Activated naive CD4-positive, alpha-beta T cell treated with anti-CD3 and anti-CD28 coated beads, Interleukin-2, amount 50 U/mL, for 72 hours (primary cell): ENCODE measurements at places on chromosomes 2 and 18. TPM values are rescaled to one million over a fixed set of nuclear protein-coding genes. Genes with fewer than 3 reads are reported as not detected.

Gene IL18RAP
- 9.3 TPM for total RNA-seq

Gene ASXL2
- total RNA-seq = 40.2 TPM

Gene RAD51AP2
- not detected for total RNA-seq

Gene CFAP65
- total RNA-seq = not detected

Gene DPP10
- total RNA-seq = not detected

- DNase-seq = no peak
Measured at GRCh38 chr2:128591861-128592822, 273.5 kb upstream of the HS6ST1 start.

DNA sequence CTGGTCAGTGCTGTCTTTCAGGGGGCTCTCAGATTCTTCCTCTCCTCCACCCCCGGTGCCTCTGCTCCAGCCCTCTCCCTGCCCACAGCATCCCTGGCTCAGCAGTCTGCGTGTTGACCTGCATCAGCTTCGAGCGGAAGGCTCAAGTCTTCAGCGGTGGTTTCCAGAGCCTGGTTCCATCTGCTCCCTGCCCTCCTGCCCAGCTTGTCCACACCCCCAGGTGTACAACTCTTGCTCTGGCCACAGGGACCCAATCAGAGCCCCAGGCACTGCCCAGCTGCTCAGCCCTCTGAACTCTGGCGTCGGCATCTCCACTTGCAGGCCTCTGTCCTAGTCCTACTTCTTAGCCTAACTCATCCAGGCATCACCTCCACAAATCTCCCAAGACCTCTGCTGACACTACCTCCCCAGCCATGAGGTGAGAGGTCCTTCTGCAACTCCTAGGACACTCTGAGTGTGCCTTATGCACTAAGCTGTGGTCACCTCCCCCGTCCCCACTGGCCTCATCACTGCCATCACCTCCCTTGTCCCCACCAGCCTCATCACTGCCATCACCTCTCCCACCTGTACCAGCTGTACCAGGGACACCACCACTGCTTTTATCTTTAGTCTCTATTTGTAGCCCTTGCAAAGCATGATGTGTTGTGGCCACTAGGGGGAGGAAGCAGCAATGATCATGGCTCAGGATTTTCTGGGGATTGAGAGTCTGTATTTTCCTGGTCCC lies 60.9 kb downstream of the EDAR start:
- DNase-seq = peak; percentile 33

GRCh38 chr2:167293943-167294775 lies 405.9 kb downstream of the XIRP2 start:
- no peak for DNase-seq

DNA sequence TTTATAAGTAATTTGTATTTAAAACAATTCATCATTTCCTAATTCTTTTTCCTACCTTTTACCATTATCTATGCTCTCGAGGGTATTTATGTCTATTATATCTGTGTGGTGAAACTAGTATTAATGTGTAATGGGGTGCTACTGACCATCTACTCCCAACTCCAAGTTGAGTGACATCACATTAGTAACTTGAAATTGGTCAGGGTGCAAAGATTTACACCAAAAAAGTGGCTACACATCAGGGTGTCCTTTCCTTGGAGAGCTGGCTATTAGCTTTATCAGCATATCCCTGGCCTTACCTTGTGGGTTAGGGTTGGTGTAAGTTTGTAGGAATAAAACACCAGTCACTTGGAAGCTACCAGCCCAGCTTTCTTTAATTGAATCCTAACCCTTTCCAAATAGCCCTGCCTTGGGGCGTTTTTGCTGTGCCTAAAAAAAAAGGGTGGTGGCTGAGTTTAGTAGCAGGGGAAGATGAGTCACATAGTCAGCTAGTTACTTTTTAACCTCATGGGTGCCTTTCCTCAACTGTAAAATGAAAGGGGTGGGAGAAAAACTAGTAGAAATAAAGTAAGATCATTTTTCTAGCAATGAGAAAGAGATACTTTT lies 14.0 kb downstream of the ANXA4 start:
- no peak for DNase-seq

DNA sequence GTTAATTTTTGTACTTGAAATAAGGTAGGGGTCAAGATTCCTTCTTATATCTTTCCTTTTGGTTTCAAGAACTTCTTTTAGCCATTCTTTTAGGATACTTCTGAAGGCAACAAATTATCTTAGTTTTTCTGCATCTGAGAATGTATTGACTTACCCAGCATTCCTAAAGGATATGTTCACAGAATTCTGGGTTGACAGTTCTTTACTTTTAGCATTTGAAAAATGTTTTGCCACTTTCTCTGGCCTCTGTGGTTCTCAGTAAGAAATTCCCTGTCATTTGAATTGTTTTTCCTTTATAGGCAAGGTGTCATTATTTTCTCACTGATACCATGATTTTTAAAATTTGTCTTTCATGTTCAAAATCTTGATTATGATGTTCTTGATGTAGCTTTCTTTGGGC lies 162.4 kb downstream of the GALNT1 start:
- no peak for DNase-seq

DNA sequence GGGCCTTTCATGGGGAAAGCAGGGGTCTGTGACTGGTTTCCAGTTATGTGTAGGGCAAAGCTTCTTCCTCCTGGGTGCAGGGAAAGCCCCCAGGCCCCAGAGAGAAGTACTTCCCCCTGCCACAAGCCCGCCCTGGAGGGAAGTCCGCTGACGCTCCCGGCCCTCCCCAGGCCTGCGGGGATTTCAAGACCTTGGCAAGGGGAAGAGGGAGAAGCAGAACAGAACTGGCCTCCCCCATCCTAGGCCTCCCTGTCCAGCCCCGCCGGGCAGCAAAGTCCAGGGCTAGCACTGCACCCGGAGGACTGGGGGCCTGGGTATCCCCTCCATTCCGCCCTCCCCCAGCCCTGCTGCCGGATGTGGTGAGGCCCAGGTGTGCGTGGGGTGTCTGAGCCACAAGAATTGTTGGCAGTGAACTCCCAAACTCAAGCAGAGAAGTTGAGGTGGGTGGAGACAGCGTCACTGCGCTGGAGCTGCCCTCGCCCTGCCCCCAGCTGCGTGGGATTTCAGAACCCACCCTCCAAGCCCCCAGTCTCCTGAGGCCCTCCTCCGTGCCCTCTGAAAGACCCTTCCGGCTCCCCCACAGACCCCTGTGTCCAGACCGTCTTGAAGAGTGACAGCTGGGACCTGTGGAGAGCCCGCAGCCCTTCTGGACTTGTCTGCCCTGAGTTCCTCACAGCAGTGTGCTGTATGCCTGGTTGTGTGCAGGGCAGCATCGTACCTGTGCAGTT lies 1.1 kb upstream of the DUSP2 start:
- DNase-seq = peak; percentile 94

DNA sequence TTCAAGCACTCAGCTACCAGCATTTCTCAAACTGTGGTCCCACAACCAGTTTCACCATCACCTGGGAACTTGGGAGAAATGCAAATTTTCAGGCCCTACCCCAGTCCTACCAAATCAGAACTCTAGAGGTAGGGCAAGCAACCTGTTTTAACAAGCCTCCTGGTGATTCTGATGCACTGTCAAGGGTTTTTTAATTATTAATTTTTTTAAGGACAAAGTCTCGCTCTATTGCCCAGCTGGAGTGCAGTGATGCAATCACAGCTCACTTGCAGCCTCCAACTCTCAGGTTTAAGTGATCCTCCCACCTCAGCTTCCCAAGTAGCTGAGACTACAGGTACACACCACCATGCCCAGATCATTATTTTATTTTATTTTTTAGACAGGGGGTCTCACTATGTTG lies 7.8 kb downstream of the ACMSD start:
- no peak for DNase-seq

DNA sequence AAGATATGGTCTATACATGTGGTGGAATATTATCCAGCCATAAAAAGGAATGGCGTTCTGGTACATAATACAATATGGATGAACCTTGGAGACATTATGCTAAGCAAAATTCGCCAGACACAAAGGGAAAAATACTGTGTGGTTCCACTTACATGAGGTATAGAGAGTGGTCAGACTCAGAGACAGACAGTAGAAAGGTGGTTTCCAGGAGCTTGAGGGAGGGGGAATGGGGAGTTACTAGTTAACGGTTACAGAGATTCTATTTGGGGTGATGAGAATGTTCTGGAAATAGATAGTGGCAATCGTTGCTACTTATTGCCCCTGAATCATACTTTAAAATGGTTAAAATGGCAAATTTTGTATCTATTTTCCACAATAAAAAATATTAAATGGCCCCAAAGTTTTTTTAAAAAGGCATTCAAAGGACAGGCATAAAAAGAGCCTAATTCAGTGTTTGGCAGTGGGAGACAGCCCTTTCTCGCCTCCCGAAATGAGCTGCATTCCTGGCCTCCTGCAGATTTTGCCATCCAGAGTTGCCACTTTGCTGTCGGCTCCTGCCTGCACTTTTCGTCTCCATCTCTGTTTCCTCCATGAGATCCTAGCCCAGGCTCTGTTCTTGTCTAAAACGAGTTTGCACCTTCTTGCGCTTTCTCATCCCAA lies 13.5 kb downstream of the TNFRSF11A start:
- DNase-seq = no peak

- no peak for DNase-seq
Measured at GRCh38 chr18:22838639-22839277, 94.4 kb upstream of the RBBP8 start.

- no peak for DNase-seq
Measured at GRCh38 chr2:3527886-3528785, 8.8 kb upstream of the ADI1 start.

- DNase-seq = no peak
Measured at GRCh38 chr2:126645211-126645618, 10.7 kb upstream of the GYPC start.

- DNase-seq = no peak
Measured at GRCh38 chr2:58918141-58918540, 677.0 kb upstream of the FANCL start.

DNA sequence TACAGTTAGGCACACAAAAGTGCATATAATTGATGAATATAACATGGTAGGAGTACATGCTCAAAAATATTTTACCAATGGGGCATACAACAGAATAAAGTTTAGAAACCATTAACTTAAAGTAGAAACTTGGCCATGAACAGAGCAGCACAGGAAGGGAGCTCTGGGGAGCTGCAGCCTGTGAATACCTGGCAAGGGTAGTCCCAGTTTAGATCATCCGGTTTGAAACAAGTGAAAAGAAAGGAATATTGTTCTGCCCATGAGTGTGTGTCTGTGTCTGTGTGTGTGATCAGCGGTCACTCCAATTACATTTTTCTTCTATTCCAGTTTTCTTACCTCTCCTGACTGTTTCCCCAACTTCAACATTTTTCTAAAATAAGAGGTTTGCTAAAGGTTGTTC lies 233.0 kb downstream of the ALK start:
- no peak for DNase-seq

DNA sequence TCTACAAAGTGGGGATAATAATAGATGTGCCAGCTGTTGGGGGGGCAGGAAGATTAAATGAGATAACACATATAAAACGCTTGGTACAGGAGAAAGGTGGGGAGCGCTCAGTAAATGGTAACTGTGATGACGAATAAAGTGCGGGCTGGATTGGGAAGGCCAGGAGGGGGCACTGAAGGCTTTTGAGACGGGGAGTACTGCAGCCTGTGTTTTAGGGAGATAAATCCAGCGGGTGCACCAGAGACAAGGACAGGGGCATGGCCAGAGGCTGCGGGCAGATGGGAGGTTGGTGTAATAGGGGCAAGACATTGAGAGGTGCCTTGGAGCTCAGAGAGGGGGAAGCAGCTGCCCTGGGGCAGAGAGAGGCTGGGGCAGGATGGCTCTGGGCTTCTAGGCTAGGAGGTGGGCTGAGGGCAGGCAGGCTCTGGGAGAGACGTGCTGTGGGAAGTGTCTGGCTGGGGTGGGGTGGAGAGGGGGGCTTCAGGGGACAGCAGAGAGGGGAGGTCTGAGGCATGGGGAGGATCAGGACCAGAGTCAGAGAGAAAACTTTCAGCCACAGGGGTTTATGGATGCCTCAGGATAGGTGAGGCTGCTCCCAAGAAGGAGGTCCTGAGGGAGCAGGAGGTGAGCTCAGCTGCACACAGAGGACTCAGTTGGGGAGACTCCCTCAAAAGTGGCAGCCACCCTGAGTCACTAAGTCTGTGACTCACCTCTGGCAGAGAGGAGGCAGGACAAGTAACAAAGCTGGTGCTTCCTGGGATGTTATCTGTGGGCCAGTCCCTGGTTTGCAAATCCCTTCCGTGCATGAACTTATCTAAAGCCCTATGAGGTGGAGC lies 18.8 kb downstream of the TEX44 start:
- peak; percentile 57 for DNase-seq

GRCh38 chr18:43193336-43193735 lies 77.9 kb upstream of the RIT2 start:
- DNase-seq = no peak

DNA sequence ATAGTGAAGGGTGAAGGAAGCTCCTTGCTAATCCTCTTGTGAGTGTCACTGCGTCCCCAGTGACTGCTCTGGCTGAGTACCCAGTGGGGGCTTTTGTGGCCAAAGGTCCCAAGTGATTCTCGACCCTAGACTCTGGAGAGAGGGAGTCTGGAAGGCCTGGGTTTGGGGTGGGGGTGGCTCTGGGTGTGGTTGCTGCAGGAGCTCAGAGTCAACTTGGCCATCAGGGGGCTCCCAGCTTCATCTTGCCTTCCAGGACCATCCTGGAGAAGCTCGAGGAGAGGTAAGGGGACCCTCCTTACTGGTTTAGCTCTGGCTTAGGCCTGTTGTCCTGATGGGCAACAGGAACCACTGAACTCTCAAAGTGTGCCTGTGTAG lies 592 bp downstream of the PSD4 start:
- DNase-seq = no peak

GRCh38 chr2:20225294-20226151 lies 593 bp upstream of the SDC1 start:
- DNase-seq = peak; percentile 48

DNA sequence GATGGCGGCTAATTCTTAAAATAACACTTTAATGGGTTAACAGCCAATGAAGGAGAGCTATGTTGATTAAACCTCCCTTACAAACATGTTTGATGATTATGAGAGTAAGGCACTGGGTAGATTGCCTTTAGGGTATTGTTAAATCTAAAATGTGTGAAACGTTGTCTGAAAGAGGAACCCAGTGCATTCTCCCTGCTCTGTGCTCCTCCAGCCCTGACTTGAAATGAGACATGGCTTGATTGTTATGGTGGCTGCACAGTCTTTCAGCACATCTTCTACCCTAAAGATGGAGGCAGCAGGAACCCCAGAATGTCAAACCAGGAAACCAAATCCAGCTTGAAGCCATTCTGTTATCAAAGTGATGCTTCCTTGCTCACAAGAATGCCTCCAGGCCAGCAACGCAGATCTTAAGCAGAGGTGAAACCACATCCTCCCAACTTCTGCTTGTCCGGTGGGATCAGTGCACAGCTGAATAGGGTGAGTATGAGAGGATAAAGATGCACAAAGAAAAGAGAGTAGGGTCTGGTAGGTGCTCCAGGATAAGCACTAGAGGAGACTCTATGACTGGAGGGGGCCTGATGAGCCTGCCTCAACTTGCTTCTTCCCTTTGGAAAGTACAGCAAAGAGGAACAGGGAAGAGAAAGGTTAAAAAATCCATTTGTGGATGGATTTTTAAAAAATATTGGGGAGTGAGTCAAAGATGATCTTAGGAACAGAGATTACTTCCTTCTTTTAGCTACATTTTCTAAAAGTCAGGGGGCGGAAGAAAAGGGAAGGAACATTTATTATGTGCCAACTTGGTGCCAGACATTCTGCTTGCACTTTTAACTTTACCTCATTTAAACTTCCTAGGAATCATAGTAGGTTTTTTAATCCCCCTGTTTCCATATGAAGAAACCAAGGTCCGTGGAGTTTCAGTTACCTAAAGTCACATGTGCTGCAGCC lies 523.0 kb downstream of the TXNL1 start:
- DNase-seq = no peak
